ENCODE measurements at places on chromosomes 11 and 22.

GRCh38 chr22:17158176-17158567 is 905 bp downstream of the HDHD5 start:
- peaks cover 21% of the 10 kb centered on the region for H3K4me1 ChIP-seq
- DNase-seq: no peak
- no peaks in the 10 kb centered on the region for H3K36me3 ChIP-seq
- H3K4me3 ChIP-seq: peak overlapping the region; percentile 81
- peak overlapping the region; percentile 95 for H3K27ac ChIP-seq
- H3K27me3 ChIP-seq: no peaks in the 10 kb centered on the region

GRCh38 chr11:132231656-132232347 is 861.4 kb downstream of the NTM start:
- no peak overlapping the region for H3K4me3 ChIP-seq
- no peaks in the 10 kb centered on the region for H3K27me3 ChIP-seq
- no peaks in the 10 kb centered on the region for H3K4me1 ChIP-seq
- no peaks in the 10 kb centered on the region for H3K36me3 ChIP-seq

DNA sequence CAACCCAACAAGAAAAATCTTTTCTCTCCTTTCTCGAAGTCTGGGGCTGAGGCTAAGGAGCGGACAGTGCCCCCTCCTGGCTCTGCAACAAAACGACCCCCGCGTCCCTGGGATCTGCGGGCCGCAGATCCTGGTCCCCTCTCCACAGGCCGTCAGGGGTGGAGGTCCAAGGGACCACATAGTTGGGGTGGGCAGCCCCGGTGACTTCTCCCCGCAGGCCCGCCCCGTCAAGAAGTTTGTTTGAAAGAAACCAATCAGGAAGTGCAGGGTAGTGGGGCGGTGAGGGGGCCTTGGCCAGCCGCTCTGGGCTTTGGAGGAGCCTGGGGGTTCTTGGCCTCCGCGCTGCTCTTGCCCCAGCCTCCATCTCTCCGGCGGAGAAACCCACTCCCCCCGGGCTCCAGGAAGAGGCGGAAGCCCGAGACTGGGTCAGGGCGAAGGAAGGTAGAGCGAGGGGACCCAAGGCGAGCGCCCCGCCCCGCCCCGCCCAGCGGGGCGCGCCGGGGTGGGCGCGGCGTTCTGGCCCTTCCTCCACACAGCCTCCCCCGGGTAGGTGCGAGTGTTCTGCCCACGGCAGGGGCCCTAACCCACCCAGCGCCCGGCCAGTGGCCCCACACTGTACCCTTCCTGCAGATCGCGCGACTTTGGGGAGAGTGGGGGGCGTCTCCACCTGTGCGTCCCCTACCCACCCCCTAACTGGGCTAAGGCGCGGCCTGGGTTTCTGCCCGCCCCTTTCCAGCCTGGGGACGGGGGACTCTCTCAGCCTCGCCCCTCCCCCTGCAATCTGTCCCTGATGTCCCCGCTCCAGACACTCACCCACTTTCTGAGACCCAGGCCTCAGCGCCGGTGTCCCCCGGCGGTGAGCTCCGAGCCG is 1.3 kb downstream of the TP53I11 start:
- H3K4me1 ChIP-seq: peaks cover 12% of the 10 kb centered on the region
- H3K4me3 ChIP-seq: peak overlapping the region; percentile 98
- H3K27me3 ChIP-seq: no peaks in the 10 kb centered on the region
- no peak for DNase-seq

GRCh38 chr11:58739725-58740430 is 8.1 kb upstream of the GLYAT start:
- H3K27me3 ChIP-seq: no peaks in the 10 kb centered on the region
- no peak for DNase-seq
- H3K36me3 ChIP-seq: no peaks in the 10 kb centered on the region

DNA sequence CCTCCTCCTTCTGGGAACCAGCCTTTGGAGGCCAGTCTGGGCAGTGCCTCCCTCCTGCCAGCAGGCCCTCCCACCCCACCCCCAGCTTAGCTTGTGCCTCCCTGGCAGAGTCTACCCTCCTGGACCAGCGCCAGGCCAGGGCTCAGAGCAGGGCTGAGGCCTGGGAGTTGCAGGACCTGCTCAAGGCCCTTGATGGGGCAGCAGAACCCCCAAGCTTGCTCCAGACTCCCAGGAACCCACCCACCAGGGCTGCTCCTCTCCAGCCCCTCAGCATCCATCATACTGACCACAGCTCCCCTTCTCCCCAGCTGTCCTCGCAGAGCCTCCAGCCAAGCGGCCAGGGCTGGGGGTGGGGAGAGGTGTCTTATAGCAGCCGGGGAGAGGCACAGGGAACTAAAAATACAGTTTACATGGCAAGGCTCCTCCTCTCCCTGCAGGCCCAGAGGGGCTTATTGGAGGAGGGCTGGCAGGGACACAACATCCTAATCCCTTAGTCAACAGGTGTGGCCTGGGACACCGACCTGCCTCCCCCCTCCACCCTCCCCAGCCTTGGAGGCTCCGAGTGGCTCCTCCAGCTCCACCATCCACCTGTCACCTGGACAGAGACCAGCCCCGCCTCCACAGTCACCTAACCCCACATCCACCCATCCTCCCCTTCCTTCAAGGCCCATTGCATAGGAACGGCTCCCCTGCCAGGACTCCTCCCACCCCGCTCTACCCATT is 5.2 kb upstream of the MB start:
- no peaks in the 10 kb centered on the region for H3K27me3 ChIP-seq
- H3K4me1 ChIP-seq: peaks cover 4% of the 10 kb centered on the region
- no peak overlapping the region for H3K4me3 ChIP-seq
- no peaks in the 10 kb centered on the region for H3K36me3 ChIP-seq
- DNase-seq: no peak

DNA sequence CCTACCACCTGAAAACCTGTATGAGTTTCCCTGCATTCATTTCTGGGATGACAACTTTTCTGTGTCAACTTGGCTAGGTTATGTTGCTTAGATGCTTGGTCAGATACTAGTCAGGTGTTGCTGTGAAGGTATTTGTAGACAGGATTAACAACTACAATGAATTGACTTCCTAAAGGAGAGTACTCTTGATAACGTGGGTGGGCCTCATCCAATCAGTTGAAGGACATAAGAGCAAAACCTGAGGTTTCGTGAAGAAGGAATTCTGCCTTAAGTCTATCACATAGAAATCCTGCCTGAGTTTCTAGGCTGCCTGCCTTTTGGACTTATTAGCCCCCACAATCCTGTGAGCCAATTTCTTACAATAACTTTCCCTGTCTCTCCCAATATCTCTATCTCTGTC is 81.2 kb upstream of the TBCEL start:
- no peaks in the 10 kb centered on the region for H3K27me3 ChIP-seq
- no peak overlapping the region for H3K27ac ChIP-seq
- H3K4me3 ChIP-seq: no peak overlapping the region
- no peak for DNase-seq

DNA sequence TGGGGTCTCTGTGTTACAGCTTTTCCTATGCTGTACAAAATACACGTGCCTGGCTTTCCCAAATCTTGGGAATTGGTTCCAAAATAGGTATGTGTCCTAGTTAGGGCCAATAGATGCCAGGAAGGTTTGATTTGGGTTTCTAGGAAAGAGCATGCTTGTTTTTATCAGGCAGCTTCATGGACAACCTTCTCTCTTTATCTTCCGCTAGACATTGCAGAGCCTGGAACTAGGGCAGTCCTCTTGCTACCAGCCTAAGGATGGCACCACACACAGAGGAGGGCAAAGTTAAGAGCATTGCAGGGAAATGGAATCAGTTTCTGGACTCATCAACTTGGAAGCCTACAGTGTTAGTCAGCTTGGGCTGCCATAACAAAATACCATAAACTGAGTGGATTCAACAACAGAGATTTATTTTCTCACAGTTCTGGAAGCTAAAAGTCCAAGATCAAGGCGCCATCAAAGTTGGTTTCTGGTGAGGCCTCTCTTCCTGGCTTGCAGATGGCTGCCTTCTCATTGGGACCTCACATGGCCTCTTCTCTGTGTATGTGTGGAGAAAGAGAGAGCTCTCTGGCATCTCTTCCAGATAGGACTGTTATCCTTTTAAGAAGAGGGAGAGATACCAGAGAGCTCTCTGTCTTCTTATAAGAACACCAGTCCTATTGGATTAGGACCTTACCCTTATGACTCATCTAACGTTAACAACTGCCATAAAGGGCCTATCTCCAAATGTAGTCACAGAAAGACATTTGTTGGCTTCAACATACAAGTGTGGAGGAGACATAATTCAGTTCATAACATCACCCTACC is 27.3 kb upstream of the CREB3L1 start:
- no peak overlapping the region for H3K27ac ChIP-seq
- DNase-seq: no peak
- no peaks in the 10 kb centered on the region for H3K27me3 ChIP-seq
- H3K4me3 ChIP-seq: no peak overlapping the region

- H3K36me3 ChIP-seq: no peaks in the 10 kb centered on the region
- no peak overlapping the region for H3K4me3 ChIP-seq
- H3K27me3 ChIP-seq: no peaks in the 10 kb centered on the region
- DNase-seq: no peak
Measured at GRCh38 chr11:114796954-114797721, 118.8 kb downstream of the NXPE2 start.

GRCh38 chr11:6927030-6927617 is 898 bp downstream of the ZNF215 start:
- no peaks in the 10 kb centered on the region for H3K36me3 ChIP-seq
- H3K4me1 ChIP-seq: no peaks in the 10 kb centered on the region
- H3K27ac ChIP-seq: no peak overlapping the region
- peak overlapping the region; percentile 80 for H3K4me3 ChIP-seq
- no peak for DNase-seq

- no peak overlapping the region for H3K4me3 ChIP-seq
- H3K27ac ChIP-seq: no peak overlapping the region
- H3K4me1 ChIP-seq: peaks cover 5% of the 10 kb centered on the region
- no peak for DNase-seq
Measured at GRCh38 chr22:27151407-27151806, 494.0 kb downstream of the MIAT start.

GRCh38 chr11:8095806-8096522 is 15.0 kb downstream of the TUB start:
- peaks cover 8% of the 10 kb centered on the region for H3K4me1 ChIP-seq
- H3K36me3 ChIP-seq: peaks cover 10% of the 10 kb centered on the region
- H3K27me3 ChIP-seq: no peaks in the 10 kb centered on the region
- no peak overlapping the region for H3K4me3 ChIP-seq
- no peak overlapping the region for H3K27ac ChIP-seq

DNA sequence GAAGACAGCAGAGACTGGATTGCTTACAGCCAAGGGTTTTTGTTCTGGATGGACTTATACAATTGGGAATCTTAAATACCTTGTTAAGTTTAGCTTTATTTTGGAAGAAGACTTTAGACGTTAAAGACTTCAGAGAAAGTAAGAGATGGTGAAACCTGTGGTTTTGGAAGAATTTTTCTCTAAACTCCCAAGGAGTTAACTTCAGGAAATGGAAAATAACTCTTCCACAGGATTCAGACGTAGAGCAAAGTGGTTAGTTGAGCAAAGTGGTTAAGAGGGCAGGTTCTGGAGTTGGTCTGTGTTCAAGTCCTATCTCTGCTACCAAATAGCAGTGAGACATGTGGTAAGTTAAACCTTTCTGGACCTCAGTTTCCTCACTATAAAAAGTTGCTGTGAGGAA is 12.8 kb downstream of the PITPNB start:
- peak overlapping the region; percentile 29 for H3K27ac ChIP-seq
- no peaks in the 10 kb centered on the region for H3K27me3 ChIP-seq
- H3K4me1 ChIP-seq: peaks cover 18% of the 10 kb centered on the region

DNA sequence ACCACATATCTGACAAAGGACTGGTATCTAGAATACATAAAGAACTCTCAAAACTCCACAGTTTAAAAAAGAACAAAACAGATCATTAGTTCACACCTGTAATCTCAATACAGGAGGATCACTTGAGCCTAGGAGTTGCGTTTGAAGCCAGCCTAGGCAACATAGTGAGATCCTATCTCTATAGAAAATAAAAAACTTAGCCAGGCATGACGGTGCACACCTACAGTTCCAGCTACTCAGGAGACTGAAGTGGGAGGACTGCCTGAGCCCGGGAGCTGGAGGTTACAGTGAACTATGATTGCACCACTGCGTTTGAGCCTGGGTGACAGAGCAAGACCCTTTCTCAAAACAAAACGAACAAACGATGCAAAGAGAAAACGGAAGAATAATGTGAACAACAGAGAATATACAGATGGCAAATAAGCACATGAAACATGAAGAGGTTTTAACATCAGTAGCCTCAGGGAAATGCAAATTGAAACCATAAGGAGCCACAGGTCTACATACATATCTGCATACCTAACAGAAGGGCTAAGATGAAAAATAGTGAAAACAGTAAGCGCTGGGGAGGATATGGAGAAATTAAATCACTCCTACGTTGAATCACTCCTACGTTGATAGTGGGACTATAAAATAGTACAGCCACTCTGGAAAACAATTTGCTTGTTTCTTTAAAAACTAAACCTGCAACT is 70.7 kb downstream of the DGCR2 start:
- no peak for DNase-seq
- no peaks in the 10 kb centered on the region for H3K27me3 ChIP-seq
- H3K4me1 ChIP-seq: no peaks in the 10 kb centered on the region
- H3K4me3 ChIP-seq: no peak overlapping the region
- H3K27ac ChIP-seq: no peak overlapping the region
